ENCODE measurements at places on chromosomes 6 and 20.

DNA sequence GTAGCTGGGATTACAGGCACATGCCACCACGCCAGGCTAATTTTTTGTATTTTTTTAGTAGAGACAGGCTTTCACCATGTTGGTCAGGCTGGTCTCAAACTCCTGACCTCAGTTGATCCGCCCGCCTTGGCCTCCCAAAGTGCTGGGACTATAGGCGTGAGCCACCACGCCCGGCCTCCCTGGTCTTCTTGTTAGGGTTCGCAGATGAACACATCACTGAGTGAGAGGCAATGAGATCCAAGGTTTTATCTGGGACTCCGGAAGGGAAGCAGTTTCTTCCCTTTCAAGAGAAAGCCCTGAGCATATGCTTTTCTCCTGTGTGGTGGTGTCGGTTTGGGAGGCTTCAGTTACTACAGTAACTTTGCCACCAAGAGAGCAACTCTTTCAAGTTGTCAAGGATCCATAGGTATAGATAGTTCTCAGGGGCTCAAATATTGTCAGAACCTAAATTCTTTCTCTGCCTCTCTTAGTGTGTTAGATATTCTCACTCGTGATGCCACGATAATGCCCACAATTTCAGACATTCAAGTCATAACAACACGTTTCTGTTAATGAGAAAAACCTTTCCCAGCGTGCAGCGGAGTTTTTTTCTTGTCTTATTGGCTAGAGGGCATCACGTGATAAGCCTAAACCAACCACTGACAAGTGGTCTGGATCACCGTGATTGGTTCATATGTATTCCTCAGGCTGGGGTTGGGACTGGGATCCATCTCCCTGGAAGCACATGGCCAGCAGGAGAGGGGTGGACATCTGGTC, 36.2 kb upstream of the NCOA3 start:
- DNase-seq, result no peak

GRCh38 chr6:37650071-37650481, 47.6 kb downstream of the MDGA1 start:
- DNase-seq, result no peak

DNA sequence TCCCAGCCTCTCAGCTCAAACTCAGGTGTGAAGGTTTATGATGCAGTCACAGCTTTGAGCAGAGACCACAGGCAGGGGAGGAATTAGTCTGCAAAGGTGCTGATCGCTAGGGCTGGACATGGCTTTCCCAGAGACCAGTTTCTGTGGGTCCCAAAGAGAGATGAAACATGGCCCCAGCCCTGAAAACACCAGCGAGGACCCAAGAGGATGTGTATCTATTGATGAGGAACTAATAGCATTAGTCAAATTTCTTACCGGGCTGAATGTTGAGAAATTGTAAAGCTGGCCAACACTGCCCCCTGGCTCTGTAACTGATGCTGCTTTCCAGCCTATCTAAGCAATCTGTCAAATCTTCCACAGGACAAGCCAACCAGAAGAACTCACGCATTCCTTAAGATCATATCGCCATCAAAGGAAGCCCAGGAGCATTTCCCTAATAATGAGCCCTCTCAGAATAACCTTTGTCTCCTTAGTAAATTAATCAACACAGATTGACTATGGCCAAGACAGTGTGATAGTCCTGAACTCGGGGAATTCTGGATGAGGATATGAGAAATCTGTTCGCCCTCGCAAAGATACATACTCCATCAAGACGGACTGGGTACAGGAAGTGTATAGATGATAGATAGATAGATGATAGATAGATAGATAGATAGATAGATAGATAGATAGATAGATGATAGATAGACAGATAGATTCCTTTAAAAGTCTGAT, 7.8 kb upstream of the ACSS1 start:
- DNase-seq, result peak; percentile 80

DNA sequence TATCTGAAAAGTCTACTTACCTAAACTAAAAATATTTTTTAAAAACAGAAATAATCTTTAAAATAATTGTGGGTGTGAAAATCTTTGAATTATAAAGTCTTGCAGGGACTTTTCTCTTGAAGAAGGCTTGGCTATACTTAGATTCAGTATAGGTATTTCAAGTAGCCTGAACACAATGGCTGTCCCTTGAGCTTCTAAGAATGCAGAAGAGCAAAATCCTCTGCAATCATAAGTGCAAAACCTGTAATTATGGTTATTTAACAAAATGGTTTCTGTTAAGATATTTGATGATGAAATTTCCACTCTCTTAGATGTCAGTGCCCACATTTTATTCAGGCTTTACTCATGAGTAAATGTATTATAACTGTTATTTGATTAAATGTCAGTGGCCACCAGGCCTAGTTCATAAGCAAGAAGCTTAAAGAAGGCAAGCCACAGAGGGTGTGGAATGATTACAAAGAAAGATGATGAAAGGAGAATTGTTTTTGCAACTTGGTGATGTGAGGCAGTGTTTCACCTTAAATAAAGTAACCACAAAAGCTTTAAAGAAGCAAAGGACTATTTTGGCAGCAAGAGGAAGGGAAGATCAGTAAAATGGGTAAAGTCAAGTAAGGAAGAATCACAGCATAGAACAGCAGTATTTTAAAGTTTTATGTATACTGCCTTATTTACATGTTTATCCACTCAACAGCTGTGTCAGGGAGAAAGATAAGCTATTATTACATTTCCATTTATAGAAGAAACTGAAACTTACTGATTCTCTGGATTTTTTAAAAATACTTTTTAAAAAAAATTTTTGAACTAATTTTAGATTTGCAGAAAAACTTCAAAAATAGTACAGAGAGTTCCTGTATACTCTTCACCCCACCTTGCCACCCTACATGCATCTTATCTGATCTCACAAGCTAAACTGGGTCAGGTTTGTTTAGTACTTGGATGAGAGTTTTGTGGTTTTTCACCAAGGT, 351.2 kb upstream of the RUNX2 start:
- DNase-seq, result no peak

DNA sequence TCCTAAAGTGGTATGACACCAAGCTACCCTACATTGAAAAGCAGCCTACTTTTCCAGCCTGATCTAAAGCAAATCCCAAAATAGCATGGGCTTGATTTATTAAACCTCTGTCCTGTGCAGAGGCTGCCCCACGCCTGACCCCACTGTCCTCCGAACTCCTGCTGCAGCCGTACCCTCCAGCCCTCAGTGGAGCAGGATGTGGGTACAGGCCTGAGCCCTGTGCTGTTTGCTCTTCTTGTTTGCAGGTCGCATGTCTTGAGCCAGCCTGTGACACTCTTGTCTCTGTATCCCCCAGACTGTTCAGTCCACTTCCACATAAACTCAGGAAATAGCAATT, 61.2 kb downstream of the RPP40 start:
- DNase-seq, result no peak

DNA sequence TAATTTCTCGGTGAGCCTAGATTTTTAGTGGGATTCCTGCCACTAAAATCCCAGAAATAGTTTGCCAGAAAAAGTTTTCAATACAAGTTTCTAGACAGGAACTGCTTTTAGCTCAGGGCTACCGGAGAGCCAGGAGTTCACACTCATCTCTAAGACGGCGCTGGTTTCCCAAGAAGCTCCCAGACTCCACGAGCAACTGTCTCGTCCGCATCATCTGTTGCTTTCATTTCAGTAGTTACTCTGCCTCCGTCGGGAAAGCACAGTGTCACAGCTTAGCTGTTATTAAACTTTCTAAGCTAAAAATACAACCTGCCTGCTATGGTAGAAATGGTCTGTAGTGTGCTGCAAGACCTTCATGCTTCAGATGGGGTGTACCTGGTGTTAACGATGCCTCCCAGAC, 197.3 kb upstream of the SNX9 start:
- DNase-seq, result no peak

- DNase-seq, result no peak
Measured at GRCh38 chr20:22496817-22497216, 87.6 kb downstream of the FOXA2 start.

GRCh38 chr6:11065436-11066202, 21.5 kb upstream of the ELOVL2 start:
- no peak for DNase-seq

GRCh38 chr6:43310134-43310533, 1.5 kb upstream of the CRIP3 start:
- DNase-seq, result no peak

GRCh38 chr20:53809728-53810365, 216.2 kb upstream of the ZNF217 start:
- no peak for DNase-seq

DNA sequence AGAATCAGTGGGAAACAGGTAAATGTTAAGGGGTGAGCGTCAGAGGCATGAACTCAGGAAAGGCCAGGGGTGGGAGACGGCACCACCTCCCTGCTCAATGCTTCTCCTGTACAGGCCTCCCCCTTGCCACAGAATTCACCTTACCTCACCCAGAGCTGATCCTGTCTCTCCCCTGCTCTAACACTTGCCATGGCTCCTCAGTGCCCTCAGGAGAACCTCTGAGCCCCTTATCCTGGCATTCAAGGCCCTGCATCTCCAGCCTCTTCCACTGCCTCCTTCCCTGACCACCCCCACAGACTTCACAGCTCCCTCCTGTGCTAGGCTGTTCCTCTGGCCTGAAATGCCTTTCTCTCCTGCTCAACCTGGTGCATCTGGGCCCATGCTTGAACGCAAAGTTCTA, 33.9 kb downstream of the BPIFB1 start:
- no peak for DNase-seq

DNA sequence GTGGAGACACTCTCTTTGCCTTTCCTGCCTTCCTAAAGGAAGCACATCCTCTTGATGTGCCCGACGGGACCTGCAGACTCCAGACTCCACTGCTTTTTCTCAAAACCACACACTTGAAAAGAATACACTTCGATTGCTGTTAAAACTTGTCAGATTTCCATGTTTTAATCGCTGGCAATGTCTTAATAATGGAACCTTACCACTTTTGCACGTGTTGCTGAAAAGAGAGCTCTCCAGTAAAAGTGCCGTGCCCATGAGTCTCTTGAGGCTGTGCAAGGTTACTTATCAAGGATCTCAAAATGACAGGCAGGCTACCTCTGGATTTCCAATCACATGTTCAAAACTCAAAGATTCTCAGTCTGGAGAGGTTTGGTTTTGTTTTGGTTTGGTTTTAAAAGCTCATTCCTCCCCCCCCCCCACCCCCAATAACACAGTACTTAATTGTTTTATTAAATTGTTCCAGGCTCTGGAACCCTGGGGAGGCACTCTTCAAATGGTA, 12.0 kb upstream of the TFAP2A start:
- no peak for DNase-seq

GRCh38 chr6:128606611-128607010, 86.2 kb upstream of the PTPRK start:
- no peak for DNase-seq

DNA sequence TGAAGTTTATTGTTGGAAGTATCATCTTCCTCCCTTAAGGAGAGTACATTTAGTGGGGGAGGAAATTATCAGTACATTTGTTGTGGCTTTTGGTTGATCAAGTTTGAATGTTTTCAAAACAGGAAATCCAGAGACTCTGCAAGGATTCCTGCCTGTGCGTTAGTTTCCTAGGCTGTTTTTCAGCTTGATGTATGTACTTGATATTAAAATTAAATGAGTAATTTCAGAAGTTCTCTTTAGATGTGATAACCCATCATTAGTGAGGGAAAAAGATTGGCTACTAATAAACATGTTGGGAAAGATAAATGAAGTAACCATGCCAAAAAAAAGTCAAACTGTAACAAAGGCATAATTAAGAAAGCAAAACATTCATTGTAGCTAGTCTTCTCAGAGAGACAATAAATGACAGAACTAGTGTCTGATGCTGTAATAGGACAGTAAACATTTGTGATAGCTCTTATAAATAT, 88.0 kb upstream of the TULP1 start:
- DNase-seq, result no peak

DNA sequence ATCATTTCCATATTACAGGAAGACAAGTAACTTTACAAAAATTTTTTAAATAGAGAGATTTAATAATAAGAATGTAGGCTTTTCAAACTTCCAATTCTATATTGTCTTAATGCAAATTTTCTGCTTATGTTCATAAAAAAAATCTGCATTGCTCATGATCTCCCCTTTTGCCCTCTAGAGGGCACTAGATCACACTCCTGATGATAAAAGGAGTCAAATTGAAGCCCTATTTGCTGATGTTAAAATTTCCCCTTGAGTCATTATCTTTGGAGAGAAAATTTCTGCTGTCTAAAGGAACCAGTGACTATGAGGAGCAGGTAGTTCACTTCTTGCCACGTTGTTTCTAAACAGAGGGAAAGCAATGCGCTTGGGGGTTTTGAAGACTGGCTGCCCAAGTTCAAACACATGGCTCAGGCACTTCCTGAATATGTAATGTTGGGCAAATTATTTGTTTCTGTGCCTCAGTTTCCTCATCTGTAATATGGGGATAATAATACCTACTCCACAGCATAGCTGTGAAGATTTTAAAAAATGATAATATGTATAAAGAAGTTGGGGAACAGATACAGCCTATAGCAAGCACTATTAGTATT, 874.2 kb downstream of the TFAP2A start:
- DNase-seq, result peak; percentile 1

DNA sequence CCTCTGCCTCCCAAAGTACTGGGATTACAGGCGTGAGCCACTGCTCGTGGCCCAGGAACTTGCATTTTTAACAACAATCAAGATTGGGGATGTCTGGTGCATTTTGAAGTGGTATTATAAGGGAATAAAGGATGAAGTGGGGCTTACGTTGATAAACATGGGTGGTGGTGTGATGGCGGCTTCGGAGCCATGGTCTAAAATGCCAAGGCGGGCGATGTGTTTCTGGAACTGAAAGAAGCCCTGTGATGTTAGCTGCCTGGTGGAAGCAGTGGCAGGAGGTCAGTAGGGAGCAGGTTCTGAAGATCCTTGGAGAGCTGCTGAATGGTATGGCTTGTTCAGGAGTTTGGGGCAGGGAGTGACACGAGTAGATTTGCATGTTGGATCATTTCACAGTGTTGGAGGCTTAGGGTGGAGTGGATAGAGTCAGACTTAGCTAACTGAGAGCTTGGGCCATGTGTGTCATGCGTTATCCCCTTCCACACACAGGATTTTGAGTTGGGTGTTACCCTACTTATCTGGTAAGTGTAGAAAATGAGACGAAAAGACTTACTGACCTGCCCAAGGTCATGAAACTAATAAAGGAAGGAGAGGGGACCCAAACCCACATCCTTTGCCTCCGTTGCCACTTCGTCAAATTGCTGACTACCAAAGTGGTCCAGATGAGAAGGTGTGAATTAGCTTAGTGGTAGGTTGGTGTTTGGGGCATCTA, 1.5 kb downstream of the NELFCD start:
- no peak for DNase-seq

DNA sequence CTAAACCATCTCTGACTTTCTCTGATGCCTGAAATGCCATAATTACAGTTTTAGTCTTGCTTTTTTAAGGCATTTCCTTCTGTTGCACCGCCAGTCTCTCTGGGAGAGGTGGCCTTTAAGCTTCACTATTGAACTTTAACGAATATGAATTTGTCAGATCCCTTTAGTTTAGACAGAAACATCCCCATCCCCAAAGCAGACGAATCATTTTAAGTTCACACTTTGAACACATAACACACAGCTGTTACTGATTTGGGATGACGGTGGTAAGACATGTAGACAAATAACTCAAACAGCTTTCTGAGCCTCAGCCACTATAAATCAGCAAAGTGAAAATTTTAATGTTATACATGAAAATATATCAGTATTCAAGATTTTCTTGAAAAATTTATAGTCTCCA, 7.2 kb upstream of the IPCEF1 start:
- no peak for DNase-seq

- DNase-seq, result no peak
Measured at GRCh38 chr6:34082864-34083626, 62.8 kb downstream of the GRM4 start.
